ENCODE measurements at places on chromosomes 11 and 22.
A peak's percentile ranks its signal among the peaks of the same experiment; 100 is the strongest.

DNA sequence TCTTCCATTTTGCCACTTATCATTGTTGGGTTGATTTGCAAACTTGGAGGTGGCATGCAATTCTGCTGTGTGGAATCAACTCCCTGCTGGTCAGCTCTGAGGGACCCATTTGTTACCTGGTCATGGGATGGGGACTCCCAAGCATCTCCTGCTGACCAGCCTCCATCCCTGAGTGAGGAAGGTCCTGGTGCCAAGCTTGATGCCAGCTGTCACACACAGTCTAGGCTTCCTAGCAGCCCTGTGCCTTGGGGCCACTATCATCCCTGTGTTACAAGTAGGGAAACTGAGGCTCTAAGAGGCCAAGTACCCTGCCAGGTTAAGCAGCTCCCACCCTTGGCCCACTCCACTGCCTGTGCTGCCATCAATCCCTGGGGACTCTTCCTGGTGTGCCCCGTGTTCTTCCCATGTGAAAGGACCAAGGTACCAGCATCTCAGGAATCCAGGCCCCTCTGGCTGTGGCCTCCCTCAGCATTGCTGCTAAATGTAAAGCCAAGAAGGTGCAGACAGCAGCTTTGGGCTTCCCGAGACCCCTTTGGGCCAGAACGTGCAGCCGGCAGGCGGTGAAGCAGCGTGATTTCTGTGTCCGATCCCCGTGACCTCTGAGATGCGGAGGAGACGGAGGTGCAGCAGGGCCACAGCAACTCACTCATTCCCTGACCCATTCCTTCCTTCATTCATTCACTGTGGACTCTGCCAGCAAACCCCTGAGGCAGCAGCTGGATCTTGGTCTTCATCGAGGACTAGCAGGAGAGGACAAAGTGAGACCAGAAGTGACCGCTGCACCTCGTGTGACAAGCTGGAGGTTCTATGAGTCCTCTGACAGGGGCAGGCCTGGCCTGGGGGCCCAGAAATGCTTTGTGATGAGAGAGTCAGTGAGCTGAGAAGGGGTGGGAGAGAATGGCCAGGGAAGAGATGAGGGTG is 49.7 kb downstream of the MYEOV start:
- DNase-seq, result peak; percentile 8

DNA sequence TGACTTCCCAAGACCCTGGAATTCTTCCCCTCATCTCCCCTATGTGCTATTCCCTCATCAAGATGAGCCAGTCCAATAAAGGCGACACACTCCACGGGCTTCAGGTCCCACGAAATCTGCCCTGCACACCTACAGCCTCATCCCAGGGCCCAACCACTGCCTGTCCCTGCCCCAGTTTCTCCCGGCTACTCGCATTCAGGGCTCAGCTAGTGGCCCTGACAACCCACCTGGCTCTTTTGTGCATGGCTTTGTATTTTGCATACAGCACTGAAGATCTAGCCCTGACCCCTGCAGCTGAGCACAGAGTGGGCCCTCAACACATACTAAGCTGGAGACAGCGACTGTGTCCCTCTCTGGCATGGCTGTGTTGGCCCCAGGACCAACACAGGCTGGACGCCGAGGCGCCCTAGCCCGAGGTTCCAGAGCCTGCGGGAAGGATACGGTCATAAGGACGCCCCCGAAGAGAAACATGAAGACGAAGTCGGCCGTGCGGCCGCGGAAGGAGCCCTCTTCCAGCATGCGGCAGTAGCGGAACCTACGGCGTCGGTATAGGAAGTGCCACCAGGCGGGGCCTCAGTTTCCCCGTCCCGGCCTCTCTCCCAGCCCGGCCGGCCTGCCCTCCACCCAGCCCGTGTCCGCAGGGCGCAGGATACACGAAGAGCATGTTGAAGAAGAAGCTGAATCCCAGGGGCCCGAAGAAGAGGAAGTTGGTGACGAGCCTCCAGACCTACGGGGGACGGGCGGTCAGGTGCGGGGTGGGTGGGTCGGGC is 710 bp downstream of the DERL3 start:
- DNase-seq, result no peak

DNA sequence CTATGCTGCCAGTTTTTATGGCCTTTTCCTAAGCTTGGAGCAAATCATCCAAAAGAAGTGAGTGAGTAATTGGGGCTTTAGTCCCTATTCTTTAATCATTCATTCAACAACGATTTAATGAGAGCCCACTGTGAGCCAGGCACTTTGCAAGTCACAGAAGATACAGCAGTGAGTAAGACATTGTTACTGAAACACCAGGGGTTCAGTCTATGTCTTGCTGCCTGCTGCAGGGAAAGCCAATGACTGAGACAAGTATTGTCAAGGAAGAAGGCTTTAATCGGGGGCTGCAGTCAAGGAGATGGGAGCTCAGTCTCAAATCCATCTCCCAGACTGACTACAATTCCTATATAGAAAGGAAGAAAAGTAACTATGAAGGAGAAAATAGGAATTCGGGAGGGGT is 228.3 kb downstream of the FAM181B start:
- no peak for DNase-seq

- no peak for DNase-seq
Observed at GRCh38 chr11:96256215-96257011, 86.6 kb downstream of the MAML2 start.

GRCh38 chr11:82315093-82315492 is 418.6 kb downstream of the FAM181B start:
- no peak for DNase-seq

GRCh38 chr22:35961480-35962295 is 66.9 kb downstream of the RBFOX2 start:
- no peak for DNase-seq

DNA sequence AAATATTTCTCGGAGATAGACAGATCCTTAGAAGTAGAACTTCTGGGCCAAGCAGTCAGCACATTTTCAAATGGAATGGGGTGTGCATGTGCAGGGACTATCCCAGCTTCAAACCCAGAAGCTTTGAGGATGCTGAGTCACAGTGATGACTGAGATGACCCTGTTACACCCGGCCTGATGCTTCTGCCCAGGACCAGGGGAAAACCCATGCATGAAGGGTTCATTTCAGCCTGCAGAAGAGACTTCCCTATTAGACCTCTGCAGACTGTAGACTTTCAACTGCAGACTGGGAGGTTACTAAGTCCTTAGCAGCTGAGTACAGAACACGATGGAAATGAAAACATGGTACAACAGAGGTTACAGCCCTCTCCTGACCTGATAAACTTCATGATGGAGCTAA is 3.6 kb upstream of the OR2AT4 start:
- no peak for DNase-seq

DNA sequence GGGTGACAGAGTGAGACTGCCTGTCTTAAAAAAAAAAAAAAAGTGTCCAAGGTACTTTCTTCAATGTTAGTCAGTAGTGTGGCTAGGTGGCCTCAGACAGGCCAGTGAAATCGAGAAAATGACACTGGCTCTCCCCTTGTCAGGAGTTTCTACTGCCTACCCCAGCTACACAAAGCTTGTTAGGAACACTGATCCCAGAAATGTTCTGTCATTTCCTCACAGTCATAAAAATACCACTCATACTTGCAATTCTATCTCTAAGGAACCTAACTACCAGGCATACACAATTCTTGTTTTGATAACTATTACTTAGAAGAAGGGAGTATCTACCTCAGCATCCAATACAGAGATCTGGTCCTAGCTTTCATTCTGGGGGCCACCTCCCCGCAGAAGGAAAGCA is 31.3 kb downstream of the ATP6V1E1 start:
- peak; percentile 13 for DNase-seq

Measured in lower leg skin (tissue), 4 donors.